Activated naive CD8-positive, alpha-beta T cell treated with anti-CD3 and anti-CD28 coated beads for 36 hours (primary cell): ENCODE measurements at places on chromosomes 3 and 15. TPM values are rescaled to one million over a fixed set of nuclear protein-coding genes. Genes with fewer than 3 reads are reported as not detected.

DNA sequence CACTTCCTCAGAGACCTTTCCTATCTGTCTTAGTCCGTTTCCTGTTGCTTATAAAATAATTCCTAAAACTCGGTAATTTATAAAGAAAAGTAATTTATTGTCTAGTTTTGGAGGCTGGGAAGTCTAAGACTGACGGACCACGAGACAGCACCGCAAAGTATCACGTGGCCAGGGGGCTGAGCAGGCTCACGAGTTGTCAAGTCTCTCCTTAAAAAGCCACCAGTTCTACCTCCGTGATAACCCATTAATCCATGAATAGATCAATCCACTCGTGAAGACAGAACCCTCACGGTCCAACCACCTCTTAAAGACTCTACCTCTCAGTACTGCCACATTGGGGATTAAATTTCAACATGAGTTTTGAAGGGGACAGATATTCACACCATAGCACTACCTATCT is 821 bp downstream of the LINS1 start:
- peaks cover 19% of the 10 kb centered on the region for H3K36me3 ChIP-seq
- peak; percentile 60 for DNase-seq
- peaks cover 57% of the 10 kb centered on the region for H3K4me1 ChIP-seq
- no peak overlapping the region for H3K27ac ChIP-seq
- H3K27me3 ChIP-seq: no peaks in the 10 kb centered on the region

DNA sequence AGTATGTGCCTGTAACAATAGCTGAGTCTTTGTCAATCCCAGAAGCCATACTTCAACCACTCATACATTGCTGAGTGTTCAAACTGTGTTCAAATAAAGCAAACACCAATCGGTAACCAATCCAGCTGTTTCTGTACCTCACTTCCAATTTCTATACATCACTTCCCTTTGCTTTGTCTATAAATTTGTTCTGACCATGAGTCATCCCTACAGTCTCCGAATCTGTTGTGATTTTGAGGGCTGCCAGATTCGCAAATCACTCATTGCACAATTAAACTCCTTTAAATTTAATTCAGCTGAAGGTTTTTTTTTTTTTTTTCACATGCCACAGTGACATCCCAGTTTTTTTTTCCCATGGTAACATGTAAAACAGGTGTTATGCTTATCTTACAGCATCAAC is 870.3 kb downstream of the NAALADL2 start:
- no peaks in the 10 kb centered on the region for H3K4me1 ChIP-seq
- H3K4me3 ChIP-seq: no peak overlapping the region
- no peak for DNase-seq
- H3K27me3 ChIP-seq: no peaks in the 10 kb centered on the region
- H3K27ac ChIP-seq: no peak overlapping the region
- H3K36me3 ChIP-seq: no peaks in the 10 kb centered on the region

DNA sequence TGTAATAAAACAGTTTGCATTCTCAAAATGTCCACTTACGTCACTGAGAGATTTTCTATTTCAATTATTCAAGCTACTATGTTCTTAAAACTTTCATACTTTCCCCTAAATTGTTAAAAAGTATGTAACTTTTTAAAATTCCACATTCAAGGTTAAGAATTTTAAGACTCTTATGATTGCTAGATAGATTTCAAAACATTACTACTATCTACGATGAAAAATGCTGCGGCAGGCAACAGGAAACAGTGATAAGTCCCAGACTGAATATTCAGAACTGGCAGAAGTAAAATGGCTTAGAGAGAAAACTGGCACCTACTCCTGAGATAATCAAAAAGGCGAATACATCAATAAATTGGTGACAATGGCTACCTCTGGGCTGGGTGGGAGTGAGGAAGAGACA is 16.2 kb downstream of the ATP13A3 start:
- no peak for DNase-seq
- no peak overlapping the region for H3K27ac ChIP-seq
- H3K27me3 ChIP-seq: no peaks in the 10 kb centered on the region
- H3K36me3 ChIP-seq: peaks cover 3% of the 10 kb centered on the region

- no peak overlapping the region for H3K4me3 ChIP-seq
- no peaks in the 10 kb centered on the region for H3K4me1 ChIP-seq
- DNase-seq: no peak
These were observed 284.8 kb downstream of the TUSC7 start for GRCh38 chr3:116994351-116994879.

CALML4 gene
- 5.4 TPM for total RNA-seq

AHSG gene
- total RNA-seq: not detected
